ENCODE measurements at places on chromosomes 12 and 14.

- no peaks in the 10 kb centered on the region for H3K4me1 ChIP-seq
- H3K4me3 ChIP-seq = no peak overlapping the region
- no peak overlapping the region for H3K27ac ChIP-seq
- DNase-seq = no peak
Observed at GRCh38 chr12:69662764-69663163, 36.3 kb downstream of the BEST3 start.

DNA sequence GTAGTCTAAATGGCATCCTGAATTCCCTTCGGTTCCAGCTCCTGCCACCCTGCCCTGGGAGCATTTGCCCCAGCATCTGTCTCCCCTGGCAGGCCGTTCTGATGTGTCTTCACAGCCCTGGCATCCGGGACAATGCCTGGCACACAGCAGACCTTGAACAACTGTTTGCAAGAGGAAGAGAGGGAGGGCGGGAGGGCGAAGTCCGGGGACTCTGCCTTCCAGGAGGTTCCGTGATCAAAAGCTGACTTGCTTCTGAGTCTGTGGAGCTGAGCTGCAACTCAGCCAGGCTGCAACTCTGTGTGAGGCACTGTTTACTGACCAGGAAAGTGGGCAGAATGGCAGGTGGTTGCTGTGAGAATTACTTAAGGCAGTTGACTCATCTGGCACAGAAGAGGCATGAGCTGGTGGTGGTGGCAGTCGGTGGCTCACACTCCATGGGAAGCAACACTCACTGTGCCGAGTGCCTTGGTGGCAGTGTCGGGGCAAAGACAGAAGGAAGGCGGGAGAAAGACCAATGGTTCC lies 61.1 kb upstream of the DLK1 start:
- H3K27ac ChIP-seq = no peak overlapping the region
- H3K36me3 ChIP-seq = no peaks in the 10 kb centered on the region
- no peaks in the 10 kb centered on the region for H3K4me1 ChIP-seq
- H3K4me3 ChIP-seq = no peak overlapping the region
- DNase-seq = no peak
- H3K27me3 ChIP-seq = no peaks in the 10 kb centered on the region

GRCh38 chr14:50608302-50608851 lies 48.4 kb downstream of the ATL1 start:
- H3K4me3 ChIP-seq = no peak overlapping the region
- no peaks in the 10 kb centered on the region for H3K27me3 ChIP-seq
- H3K27ac ChIP-seq = no peak overlapping the region
- no peaks in the 10 kb centered on the region for H3K36me3 ChIP-seq
- DNase-seq = no peak

- H3K36me3 ChIP-seq = no peaks in the 10 kb centered on the region
- no peak for DNase-seq
- no peak overlapping the region for H3K27ac ChIP-seq
- no peaks in the 10 kb centered on the region for H3K27me3 ChIP-seq
- no peaks in the 10 kb centered on the region for H3K4me1 ChIP-seq
Observed at GRCh38 chr14:56949828-56950227, 139.5 kb upstream of the OTX2 start.

- no peak overlapping the region for H3K27ac ChIP-seq
- H3K36me3 ChIP-seq = no peaks in the 10 kb centered on the region
- no peak overlapping the region for H3K4me3 ChIP-seq
- DNase-seq = no peak
Observed at GRCh38 chr14:61219673-61220072, 61.5 kb downstream of the TMEM30B start.

- H3K36me3 ChIP-seq = peaks cover 5% of the 10 kb centered on the region
- H3K4me3 ChIP-seq = no peak overlapping the region
- H3K4me1 ChIP-seq = no peaks in the 10 kb centered on the region
- no peaks in the 10 kb centered on the region for H3K27me3 ChIP-seq
- DNase-seq = no peak
Observed at GRCh38 chr12:102021540-102022246, 40.1 kb downstream of the WASHC3 start.

Data from aorta (tissue), 5 donors.